Uterus (tissue), 4 donors: ENCODE measurements at places on chromosomes 2 and 18.

DNA sequence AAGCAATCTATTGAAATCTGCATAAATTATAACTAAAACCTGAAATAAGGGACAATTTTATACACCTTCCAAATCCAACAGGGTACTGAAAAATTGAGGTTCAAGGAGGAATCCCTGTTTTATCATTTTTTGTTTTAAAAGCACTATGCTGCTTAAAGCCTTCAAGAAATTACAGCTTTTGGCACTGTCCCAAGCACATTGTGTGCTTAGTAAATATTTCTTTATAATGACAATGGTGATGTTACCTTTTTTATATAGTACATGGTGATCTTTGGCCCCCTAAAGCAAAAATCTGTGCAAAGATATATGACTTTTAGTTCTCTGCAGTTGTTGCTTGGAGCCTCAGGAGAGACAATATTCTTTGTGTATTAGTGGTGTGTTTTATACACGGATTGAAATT, 71.6 kb upstream of the EFEMP1 start:
- no peak for DNase-seq

GRCh38 chr2:393711-394696, 106.1 kb upstream of the ALKAL2 start:
- no peak for DNase-seq

GRCh38 chr2:216740557-216741222, 45.3 kb upstream of the IGFBP5 start:
- DNase-seq, result no peak

DNA sequence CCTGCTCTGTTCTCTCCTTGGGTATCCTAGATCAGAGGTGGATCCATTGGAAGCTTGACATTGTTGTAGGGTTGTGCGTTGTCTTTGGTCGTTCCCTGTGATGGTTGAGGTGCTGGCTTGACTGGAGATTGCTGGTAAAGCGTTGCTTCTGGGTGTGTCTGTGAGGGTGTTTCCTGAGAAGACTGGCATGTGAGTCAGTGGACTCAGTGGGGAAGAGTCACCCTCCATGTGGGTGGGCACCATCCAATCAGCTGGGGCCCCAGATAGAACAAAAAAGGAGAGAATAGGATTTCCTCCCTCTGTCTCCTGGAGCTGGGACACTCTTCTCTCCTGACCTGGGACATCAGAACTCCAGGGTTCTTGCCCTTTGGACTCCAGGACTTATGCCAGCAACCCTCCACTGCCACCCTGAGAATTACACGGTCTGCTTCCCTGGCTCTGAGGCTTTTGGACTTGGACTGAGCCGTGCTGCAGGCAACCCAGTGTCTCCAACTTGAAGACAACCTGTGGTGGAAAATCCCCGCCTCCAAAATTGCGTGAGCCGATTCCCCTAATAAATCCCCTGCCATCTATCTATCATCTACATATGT, 14.8 kb upstream of the REEP1 start:
- DNase-seq, result no peak

GRCh38 chr18:46196627-46197243, 92.5 kb downstream of the HAUS1 start:
- no peak for DNase-seq
